ENCODE measurements at places on chromosomes 4 and X. TPM values are rescaled to one million over a fixed set of nuclear protein-coding genes. Genes with fewer than 3 reads are reported as not detected.

DNA sequence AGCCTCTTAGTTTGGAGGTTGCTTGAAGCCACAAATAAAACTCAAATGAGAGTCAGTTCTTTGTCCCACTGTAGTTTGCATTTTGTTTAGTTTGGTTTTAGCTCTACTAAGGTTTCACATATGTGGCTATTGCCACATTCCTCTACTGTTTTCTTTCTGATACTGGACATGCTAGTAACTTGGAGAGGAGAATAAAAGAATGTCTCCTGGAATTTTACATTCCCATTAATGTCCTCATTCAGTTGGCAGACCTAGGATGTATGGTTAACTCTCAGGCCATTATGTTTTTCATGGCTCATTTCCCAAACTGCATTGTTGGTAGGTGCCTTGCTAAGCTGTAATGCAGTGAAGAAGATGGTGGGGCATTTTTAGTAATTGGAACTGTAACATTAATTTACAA, 29.9 kb downstream of the UPRT start:
- peaks cover 5% of the 10 kb centered on the region for H3K4me1 ChIP-seq
- H3K4me3 ChIP-seq, result no peak overlapping the region
- no peak overlapping the region for H3K27ac ChIP-seq

DNA sequence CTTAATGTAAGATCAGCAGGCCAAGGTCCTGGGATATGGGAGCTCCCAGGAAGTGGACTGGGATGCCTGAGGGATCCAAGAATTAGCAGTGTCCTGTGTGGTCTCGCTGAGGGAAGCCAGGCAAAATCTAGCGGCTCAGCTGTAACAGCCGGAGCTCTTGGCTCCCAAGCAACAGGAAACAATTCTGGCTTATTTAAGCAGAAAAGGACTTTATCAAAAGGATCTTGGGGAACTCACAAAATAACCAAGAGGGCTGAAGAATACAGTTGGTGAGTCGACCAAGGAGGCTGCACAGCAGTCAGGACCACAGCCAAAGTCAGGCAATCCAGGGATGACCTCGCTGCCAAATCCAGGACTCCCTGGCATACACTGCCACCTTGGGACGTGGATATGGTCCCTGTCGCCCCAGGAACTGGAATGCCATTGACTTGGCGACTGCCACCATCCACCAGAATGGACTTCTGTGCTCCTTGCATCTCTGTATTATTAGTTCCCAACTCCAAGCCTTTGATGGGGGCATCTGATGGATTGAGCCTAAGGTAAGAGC, 165.3 kb upstream of the BCOR start:
- no peak overlapping the region for H3K4me3 ChIP-seq
- no peaks in the 10 kb centered on the region for H3K36me3 ChIP-seq
- DNase-seq, result no peak
- H3K27ac ChIP-seq, result no peak overlapping the region
- H3K27me3 ChIP-seq, result no peaks in the 10 kb centered on the region

DNA sequence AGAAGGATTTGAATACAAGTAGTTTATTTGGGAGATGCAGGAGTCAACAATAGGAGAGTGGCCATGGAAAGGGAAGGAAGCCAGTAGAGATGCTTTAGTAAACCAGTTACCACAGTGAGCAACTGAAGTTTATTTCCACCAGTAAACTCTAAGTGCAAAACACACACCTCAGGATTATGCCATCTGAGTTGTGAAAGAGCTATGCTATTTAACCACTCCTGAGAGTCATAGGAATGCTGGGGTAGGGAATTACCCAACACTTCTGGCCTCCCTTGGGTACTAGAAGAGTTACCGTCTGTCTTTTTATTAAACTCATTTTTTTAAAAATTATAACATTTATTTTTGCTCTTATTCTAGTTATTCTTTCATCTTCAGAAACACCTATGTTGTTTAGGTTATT, 834.6 kb upstream of the AMOT start:
- H3K27me3 ChIP-seq, result no peaks in the 10 kb centered on the region
- no peaks in the 10 kb centered on the region for H3K36me3 ChIP-seq

GRCh38 chr4:42425146-42426065, 28.1 kb downstream of the SHISA3 start:
- H3K27me3 ChIP-seq, result no peaks in the 10 kb centered on the region
- peaks cover 12% of the 10 kb centered on the region for H3K36me3 ChIP-seq
- no peak overlapping the region for H3K27ac ChIP-seq
- no peak overlapping the region for H3K4me3 ChIP-seq
- H3K4me1 ChIP-seq, result no peaks in the 10 kb centered on the region
- no peak for DNase-seq

DNA sequence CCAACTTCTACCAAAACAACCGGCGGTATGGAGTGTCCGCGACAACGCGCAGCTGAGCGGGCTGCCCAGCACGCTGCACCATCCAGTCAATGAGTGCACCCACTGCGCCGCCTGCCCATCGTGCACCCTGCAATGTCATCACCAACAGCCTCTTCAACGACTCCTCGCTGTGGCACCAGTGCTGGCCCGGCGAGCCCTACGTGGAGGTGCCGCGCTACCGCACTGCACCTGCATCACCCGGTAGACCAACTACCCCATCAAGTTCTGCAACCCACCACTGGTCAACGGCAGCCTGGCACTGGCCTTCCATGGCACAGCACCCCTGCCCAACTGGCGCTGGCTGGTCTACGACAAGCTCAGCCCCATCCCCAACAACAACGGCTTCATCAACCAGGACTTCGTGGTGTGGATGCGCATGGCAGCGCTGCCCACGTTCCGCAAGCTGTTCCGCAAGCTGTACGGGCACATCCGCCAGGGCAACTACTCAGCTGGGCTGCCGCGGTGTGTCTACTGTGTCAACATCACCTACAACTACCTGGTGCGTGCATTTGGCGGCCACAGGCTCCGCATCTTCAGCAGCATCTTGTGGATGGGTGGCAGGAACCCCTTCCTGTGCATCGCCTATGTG, 42.8 kb downstream of the IL13RA1 start:
- no peak overlapping the region for H3K4me3 ChIP-seq
- no peaks in the 10 kb centered on the region for H3K36me3 ChIP-seq
- peaks cover 4% of the 10 kb centered on the region for H3K27me3 ChIP-seq
- H3K27ac ChIP-seq, result no peak overlapping the region

DNA sequence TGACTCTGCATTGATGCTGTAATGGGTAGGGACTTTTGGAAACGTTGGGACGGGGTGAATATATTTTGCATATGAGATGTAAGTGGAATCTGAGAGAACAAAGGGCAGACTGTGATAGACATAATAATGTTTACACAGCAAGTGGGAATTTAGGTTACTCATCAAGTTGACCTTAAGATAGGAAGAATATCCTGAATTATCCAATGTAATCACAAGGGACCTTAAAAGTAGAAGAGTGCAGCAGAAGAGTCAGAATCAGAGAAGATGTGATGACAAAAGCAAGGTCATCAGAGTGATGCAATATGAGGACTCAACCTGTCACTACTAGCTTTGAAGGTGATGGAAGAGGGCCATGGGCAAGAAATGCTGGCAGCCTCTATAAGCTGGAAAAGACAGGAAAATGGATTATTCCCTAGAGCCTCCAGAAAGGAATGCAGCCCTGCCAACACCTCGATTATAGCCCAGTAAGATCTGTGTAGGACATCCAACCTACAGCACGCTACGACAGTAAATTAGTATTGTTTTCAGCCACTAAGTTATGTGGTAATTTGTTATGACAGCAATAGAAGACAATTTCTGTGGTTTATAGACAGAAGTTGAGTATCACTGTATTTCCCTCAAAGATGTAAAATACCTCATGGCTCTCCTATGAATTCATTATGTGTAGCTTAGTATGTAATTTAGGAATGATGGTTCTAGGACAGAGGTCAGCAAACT, 26.4 kb downstream of the MORC4 start:
- H3K4me1 ChIP-seq, result no peaks in the 10 kb centered on the region
- no peak overlapping the region for H3K27ac ChIP-seq

- peaks cover 30% of the 10 kb centered on the region for H3K4me1 ChIP-seq
- no peak overlapping the region for H3K4me3 ChIP-seq
- no peak for DNase-seq
- no peak overlapping the region for H3K27ac ChIP-seq
Measured at GRCh38 chr4:98506462-98507132, 151.8 kb downstream of the TSPAN5 start.

GRCh38 chrX:15114743-15115566, 154.9 kb downstream of the ASB9 start:
- H3K27ac ChIP-seq, result no peak overlapping the region
- H3K36me3 ChIP-seq, result no peaks in the 10 kb centered on the region
- H3K4me3 ChIP-seq, result no peak overlapping the region
- H3K4me1 ChIP-seq, result no peaks in the 10 kb centered on the region
- DNase-seq, result no peak

DNA sequence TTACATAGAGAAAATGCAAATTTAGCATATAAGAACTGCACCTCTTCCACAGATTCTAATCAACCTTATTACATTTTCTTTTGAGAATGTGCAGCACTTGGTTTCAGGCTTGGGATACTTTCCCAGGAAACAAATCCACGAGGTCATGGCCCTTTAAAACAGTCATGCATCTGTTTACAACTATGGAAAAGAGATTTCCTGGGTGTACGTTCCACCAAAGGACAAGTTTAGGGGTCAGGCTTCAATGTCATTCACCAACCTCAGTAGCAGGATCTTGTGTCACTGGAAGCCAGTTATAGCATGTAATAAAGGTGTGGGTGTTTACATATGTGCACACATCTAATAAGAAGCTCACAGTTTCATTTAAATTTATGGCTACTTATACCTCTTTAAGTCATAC, 30.7 kb downstream of the EREG start:
- no peak overlapping the region for H3K27ac ChIP-seq
- no peak overlapping the region for H3K4me3 ChIP-seq
- H3K27me3 ChIP-seq, result no peaks in the 10 kb centered on the region
- peaks cover 8% of the 10 kb centered on the region for H3K4me1 ChIP-seq

DNA sequence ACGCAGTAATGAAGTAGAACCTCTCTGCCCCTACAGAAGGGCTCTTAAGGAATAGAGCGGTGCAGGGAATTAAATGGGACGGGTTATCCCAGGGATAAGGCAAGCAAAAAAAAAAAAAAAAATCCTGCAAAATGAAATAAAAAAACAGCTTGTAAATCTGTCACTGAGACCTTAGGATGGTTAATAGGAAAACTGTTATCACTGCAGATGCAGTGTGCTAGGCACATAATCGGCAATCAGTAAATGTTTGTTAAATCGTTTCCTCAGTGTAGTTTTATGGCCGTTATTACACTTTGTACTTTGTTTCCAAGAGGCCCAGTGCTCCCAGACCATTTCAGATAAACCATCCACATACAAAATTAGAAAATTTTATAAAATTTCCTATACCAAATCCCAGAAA, 1.0 kb downstream of the HNRNPH2 start:
- no peak for DNase-seq
- H3K4me3 ChIP-seq, result peak overlapping the region; percentile 91
- peak overlapping the region; percentile 98 for H3K27ac ChIP-seq

DNA sequence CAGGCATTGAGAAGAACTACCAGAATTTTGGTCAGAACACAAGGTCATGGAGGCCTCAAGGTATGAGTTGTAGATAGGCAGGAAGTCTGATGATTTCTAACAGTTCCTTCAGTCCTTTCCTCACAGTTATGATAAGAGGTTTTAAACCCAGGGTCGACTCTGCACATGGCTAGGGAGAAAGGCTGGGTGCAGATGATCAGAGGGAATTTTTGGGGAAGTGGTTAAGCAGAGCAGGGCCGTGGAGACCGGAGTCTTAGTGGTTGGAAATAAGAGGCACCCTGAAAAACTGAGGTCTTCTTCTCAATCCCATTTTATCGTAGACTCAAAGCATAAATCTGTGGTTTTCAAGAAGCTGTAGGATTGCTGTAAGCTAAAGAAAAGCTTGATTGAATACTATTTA, 118.5 kb upstream of the ANK2 start:
- H3K36me3 ChIP-seq, result no peaks in the 10 kb centered on the region
- H3K27me3 ChIP-seq, result peaks cover 15% of the 10 kb centered on the region
- H3K4me3 ChIP-seq, result no peak overlapping the region

- no peak for DNase-seq
- H3K27ac ChIP-seq, result no peak overlapping the region
- H3K27me3 ChIP-seq, result peaks cover 4% of the 10 kb centered on the region
- H3K4me1 ChIP-seq, result no peaks in the 10 kb centered on the region
- H3K36me3 ChIP-seq, result no peaks in the 10 kb centered on the region
Measured at GRCh38 chr4:107442538-107443111, 277.4 kb downstream of the PAPSS1 start.

Gene BST1
- 0.38 TPM for total RNA-seq

Gene ENPP6
- 0.45 TPM for total RNA-seq

Gene MAGEA10
- not detected for total RNA-seq

Gene ZXDB
- total RNA-seq, result 6.8 TPM

Gene GLOD5
- not detected for total RNA-seq

Gene SPRY1
- total RNA-seq, result 91.1 TPM

Gene CORIN
- not detected for total RNA-seq

All from activated naive CD8-positive, alpha-beta T cell treated with anti-CD3 and anti-CD28 coated beads for 36 hours (primary cell).